Non-pigmented ciliary epithelial cell (primary cell): ENCODE measurements at places on chromosomes 3 and 15.

DNA sequence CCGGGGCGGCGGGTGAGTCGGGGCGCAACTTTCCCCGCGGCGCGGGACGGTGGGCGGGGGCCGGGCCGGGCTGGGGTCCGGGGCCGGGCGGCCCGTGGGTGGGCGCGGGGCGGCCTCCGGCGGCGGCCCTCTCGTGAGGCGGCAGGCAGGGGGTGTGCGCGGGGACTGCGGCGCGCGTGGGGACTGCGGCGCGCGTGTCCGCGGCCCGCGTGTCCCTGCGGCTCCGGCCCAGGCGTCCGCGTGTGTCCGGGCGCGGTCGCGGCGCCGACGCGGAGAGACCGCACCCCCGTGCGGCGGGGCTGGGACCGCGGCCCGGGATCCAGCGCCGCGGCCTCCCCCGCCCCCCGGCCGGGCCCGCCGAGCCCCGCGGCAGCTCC, 349 bp downstream of the PLXNA1 start:
- DNase-seq: no peak

DNA sequence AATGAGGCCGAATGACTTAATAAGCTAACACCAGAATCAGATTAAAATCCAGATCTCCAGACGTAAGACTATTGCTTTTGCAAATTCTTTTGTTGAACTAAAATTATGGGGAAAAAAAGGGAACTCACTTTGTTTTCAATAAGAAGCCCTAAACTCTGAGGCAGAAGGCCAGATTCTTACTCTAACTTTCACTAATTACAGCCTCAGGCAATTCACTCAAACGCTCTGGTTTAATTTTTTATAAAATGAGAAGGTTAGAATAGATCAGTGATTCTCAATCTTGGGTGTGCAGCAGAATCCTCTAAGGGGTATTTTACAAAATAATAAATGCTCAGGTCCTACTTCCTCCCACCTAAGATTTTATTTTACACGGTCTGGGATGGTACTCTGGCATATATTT, 38.1 kb downstream of the C3orf70 start:
- no peak for DNase-seq

- DNase-seq: no peak
Measured at GRCh38 chr3:13528217-13528867, 20.6 kb upstream of the FBLN2 start.

- no peak for DNase-seq
Measured at GRCh38 chr3:100155128-100155527, 40.8 kb upstream of the FILIP1L start.

DNA sequence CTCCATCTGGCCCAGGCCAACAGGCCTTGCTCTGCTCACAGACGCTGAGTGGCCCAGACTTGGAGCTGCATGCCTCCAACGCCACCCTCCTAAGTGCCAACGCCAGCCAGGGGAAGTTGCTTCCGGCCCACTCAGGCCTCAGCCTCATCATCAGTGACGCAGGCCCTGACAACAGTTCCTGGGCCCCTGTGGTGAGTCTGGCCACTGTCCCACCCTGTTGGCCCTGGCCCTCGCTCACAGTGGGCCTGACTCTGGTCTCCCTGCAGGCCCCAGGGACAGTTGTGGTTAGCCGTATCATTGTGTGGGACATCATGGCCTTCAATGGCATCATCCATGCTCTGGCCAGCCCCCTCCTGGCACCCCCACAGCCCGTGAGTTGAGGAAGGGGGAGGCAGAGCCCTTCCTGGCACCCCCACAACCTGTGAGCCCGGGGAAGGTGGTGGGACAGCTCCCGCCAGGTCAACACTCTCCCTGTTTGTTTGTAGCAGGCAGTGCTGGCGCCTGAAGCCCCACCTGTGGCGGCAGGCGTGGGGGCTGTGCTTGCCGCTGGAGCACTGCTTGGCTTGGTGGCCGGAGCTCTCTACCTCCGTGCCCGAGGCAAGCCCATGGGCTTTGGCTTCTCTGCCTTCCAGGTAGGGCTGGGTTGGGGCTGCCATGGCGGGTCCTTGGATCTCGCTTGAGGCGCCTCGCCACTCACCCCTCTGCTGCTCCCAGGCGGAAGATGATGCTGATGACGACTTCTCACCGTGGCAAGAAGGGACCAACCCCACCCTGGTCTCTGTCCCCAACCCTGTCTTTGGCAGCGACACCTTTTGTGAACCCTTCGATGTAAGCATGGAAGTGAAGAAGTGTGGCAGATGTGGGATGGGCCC, 10.0 kb downstream of the NT5DC2 start:
- no peak for DNase-seq

DNA sequence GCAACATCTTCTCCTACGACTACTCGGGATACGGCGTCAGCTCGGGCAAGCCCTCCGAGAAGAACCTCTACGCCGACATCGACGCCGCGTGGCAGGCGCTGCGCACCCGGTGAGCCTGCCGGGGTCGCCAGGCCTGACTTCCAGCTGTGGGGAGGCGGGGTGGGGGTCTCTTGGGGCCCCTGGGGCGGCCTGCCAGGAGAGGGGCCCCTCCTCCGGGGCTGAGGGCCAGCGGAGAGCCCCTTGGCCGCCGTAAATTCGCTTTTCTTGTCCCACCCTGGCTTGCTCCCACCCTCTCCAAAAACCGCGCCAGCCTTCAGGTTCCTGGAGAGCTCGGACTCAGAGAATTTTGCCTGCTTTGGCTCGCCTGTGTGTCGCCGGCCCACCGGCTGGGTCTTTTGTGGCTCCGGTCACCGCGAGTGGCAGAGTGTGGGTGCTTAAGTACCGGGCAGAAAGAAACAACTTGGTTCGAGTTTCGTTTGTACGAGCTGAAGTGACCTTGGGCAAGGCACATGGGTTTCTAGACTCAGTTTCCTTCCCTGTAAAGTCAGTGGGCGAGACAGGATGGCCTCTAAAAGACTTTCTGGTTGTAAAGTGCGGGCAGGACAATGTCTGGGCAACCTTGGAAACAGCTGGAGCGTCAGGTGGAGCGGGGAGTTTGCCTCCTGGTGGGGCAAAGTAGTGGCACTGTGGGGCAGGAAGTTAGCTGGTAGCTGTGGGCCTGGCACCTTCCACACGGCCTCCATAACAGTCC, 976 bp downstream of the ABHD17C start:
- no peak for DNase-seq

GRCh38 chr3:69725994-69726571, 13.2 kb upstream of the MITF start:
- no peak for DNase-seq

DNA sequence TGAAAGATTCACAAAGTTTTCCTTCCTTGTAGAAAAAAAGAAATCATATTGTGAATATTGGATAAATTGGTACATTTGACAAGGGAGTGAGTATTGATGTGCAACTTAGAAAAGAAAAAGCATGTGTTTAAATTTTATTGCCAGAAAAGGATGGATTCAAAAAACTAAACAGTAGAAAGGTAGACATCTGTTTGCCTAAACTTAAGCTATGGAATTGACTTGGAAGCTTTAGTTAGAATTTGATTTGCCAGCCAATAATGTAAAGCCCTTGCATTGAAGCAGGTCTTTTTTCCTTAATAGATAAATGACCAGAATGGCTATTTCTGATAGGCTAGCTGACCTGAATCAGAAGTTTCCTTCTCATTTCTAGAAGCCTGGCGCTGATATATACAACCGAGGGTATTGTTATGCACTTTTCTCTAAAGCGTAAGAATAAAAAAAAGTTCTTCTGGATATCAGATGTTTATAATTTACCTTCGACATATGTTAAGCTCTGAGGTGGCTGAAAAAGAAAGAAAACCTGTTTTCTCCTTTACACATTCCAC, 4.2 kb downstream of the RARB start:
- no peak for DNase-seq

DNA sequence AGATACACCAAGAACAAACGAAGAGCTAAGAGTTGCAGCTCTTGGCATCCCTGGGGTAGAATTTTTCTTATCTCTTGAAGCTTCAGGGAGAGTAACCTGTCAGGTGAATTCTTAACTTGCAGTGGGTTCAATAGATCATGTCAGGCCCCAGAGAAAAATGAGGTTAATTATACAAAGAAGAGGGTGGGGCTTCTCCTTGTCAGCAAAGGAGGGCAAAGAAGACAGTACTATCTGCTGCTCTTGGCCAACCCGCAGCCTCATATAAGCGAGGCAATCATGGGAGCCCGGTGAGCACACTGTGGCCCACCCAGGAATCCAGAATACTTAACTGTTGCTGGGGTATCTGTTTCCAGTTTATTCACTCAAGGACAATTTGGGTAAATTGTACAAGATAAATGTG, 110.2 kb downstream of the SEMA5B start:
- DNase-seq: no peak

DNA sequence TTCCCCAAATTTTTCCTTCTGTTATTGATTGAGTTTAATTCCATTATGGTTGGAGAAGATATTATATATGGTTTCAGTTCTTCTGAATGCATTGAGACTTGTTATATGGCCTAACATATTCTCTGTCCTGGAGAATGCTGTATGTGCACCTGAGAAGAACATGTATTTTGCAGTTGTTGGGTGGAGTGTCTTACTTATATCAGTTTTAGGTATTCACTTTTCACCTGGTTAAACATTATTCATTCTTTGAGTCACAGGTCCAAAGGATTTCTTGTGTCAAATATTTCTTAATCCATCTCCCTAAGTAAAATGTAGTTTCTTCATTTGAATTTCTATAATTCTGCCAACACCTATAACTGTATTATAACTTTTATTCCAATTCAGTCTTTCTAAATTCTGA, 17.8 kb downstream of the ACKR2 start:
- no peak for DNase-seq

GRCh38 chr3:157379525-157380140, 57.0 kb upstream of the PTX3 start:
- DNase-seq: no peak

DNA sequence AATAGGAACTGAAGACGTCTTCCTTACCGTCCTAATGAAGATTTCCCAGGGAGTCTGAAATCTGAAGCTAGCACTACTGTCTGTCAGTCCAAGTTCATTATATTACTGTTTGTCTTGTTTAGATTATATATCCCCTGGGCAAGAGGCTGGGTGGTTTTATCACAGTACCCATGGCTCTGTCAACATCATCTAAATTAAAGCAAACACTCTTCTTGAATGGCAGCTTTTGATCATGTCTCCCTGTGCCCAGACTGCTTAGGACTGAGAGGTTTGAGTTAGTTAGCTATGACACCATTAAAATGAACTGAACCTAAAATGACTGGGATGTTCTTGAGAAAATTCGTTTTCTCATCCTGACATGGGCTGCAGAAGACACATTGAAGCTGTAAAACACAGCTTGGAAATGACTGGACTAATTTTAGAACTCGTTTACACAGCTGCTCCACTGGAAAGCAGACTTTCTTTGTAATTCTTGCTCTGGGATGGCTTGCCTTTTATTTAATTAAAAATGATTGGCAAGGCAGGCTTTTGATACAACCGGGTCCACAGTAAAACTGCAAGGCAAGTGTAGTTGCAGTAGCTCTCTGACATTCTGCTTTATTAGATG, 243.5 kb downstream of the MFSD1 start:
- no peak for DNase-seq

DNA sequence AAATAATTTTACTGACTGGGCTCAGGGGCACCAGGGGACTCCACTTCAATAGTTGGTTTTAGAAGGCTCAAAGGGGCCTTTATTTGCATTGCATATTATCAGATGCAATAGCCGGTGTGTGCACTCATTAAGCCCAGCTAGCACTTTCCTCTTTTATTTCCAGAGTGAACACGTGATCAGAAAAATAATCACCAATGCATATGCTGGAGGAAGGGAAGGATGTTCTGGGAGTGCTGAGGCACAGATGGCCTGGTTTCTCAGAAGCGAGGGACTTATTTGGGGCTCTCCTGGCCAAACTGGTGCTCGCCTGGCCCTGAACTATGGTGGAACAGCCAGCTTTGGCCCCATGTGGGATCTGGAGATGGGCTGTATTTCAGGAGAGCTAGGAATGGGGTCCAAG, 60.4 kb upstream of the SEC13 start:
- no peak for DNase-seq

DNA sequence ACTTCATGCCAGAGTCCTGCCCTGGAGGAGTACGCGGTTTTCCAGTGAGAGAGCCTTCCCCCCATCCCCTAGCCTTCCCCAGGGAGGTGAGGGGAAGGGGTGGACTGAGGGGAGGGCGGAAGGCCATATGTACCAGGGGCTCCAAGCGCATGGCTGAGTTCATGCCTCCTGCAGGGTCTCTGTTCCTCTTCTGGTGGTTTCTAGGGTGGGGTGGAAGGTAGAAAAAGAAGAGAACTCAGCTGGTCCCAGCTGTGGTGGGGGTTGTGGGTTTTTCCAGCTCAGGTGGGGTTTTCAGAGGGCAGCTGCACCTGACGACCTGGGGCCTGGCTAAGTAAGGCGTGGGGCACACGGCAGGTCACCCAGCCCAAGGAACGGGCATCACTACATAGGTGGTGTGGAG, 10.7 kb upstream of the IQSEC1 start:
- no peak for DNase-seq

- DNase-seq: no peak
Measured at GRCh38 chr3:170256597-170256996, 34.4 kb downstream of the PRKCI start.

GRCh38 chr15:73800662-73801345, 47.7 kb upstream of the INSYN1 start:
- DNase-seq: peak; percentile 52

DNA sequence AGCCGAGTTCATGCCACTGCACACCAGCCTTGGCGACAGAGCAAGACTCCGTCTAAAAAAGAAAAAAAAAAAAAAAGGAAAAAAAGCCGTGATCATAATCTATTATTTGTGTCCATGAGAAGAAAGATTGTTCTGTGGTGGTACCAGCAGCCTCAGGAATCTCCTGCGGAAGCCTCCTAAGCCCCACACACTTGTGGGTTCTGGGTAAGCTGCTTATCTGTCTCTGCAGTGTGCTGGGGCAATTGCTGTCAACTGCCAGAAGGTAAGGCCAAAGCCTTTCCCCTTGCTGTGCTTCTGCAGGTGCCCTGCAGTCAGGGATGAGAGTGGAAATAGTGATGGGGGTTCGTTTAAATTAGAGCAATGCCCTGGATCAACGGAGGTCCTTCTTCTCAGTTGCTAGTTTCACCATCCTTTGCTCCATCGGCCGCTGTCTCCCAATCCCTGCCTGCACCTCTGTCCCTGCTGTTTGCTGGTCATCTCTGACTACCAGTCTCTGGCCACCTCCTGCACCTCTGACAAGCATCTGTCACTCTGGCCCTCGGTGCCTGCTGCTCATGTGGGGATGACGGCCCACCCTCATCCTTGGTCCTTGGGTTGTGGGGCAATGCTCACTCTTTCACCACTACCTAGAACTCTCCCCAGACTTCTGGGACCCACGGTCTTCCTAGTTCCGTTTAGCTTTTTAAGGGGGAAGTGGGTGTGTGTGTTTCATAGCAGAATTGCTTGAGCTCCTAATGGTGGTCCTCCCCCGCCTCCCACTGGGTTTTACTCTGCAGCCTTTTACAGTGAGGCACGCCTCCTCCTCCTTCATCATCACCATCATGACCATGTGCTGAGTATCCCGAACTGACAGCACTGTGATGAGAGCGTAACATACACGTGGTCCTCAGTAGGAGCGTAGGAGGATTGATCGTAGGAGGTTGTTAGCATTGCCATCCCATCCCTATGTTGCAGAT, 25.5 kb downstream of the CHRD start:
- no peak for DNase-seq

DNA sequence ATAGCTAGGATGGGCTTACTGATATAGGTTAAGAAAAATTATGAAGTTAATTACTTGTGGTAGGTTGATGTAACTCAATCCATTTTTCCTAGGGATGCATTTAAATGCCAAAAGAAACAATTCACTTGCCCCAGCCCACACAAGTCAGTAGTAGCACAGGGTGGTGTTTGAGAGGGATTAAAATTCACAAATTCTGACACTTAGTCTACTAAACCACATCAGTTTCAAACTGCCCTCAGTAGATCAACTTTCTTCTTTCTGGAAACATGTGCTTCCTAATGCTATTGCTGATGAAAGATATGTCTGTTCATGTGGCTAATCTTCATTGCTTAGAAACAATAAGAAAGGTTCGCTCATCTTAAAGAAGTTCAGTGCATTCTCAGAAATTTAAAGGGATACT, 160.6 kb downstream of the EPHA3 start:
- DNase-seq: no peak
